Inflammatory macrophage treated with lipopolysaccharide for 1 hour (primary cell): ENCODE measurements at places on chromosomes 16 and 17.
A peak's percentile ranks its signal among the peaks of the same experiment; 100 is the strongest.

DNA sequence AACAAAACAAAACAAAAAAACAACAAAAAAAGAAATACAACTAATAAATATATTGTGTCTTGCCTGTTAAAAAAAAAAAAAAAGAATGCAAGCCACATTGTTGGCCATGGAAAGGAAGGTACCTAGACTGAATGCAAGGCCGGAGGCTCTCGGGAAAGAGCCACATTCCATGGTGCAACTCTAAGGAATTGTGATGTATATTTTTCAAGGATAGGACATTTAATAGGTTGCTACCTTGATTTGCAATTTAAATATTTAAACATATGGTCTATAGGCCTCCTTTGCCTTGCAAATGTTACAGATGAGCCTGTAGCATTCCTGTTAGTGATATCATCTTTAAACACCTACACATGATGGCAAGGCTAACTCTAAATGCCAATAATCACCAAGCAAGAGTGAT, 650.9 kb downstream of the TOX3 start:
- DNase-seq = no peak

DNA sequence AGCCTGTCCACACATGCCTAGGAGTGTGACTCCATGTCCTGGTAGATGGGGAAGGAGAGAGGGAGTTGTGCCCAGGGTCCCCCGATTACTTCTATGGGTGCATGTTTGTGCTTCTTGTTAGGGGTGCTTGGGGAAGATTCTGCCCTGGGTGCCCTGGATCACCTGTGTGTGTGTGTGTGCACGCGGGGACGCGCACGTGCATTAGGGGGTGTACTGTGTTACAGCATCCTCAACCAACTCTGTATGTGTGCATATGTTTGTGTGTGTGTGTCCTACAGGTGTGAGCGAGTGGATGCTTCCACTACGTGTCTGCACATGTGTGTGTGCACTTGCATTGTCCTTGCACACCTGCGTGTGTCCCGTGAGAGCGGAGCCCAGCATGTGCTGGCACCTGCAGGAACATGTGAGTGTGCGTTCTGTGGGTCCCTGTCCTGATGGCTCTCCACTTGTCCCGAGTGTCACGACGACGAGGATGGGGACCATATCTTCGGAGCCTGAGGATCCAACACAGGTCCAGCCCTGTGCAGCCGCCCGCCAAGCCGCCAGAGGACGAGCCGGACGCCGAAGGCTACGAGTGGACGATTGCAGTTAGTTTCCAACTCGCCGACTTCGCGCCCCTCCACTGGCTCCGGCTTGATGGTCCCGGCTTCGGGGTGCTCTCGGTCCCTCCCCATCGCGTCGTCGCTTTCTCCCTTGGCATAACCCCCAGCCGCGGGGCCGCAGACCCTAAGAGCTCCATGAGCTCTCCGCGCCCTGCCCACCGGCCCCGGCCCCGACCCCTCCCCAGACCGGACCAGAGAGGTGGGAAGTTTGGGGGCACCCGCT, 6.0 kb upstream of the TBC1D3B start:
- peak; percentile 40 for DNase-seq

- no peak for DNase-seq
These were observed 293.8 kb upstream of the AXIN2 start for GRCh38 chr17:65855245-65855644.

DNA sequence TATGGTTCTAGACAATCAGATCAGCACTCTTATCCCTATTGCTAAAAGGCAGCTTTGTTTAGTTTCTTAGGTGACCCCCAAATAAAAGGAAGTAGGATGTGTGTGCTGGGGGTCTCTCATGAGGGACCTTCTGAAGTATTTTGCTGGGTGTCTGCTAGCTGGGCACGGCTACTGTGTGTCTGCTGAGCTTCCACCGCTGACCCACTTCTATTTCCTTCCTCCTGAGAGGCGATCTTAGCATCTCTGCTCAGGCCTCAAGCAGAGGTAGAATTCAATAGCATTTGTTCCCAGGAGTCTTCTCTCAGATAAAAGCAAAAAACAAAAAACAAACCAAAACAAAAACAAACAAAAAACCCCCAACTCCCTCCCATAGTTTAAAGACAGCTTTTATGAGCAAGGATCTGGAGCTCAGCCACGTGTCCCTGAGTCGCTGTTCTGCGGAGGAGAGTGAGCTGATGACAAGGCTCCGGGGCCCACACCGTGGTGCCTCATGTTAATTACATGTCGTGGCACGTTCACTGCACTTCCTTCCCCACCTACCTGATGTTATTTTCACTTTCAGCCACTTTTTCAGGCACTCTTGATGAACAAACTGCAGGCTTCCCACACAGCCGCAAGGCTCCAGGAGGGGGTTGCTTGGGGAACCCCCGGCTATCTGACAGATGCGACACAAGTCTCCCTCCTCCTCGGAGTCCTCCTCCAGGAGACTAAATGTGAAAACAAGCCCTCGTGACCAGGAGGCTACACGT, 83.5 kb downstream of the MARCHF10 start:
- DNase-seq = peak; percentile 67
